ENCODE measurements at places on chromosomes 16 and 17.

DNA sequence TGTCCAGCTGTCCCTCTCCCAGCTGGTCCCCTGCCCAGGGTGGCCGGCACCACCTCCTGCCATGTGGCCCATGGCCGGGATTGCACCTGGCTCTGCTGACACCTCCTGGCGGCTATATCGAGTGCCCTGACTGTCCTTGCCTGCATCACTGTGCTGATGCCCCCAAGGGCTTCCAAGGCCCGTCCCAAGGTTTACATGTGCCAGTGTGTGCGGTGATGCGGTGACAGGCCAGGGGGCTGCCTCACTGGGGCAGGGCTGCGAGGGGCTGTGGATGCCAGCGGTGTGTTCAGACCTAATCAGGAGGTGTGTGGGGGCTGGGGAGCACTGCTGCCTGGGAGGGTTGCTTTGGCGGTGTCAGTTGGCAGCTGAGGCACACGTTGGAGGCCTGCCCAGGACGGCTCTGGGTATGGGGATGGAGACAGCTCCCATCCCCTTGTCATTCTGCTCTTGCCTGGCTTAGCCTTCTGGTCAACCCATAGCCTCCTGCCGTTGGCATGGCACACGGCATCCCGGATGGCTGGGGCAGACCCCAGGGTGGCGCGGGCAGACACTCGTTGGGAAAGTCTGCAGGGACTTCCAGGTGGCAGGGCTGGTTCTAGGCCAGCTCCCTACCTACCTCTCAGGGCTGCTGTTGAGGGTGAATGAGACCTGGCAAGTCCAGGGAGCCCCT is 5.5 kb downstream of the MAP2K3 start:
- no peak for DNase-seq

- no peak for DNase-seq
Observed at GRCh38 chr17:4610656-4611055, 26.3 kb downstream of the SMTNL2 start.

GRCh38 chr17:9862220-9862619 is 36.5 kb downstream of the GLP2R start:
- DNase-seq, result no peak

DNA sequence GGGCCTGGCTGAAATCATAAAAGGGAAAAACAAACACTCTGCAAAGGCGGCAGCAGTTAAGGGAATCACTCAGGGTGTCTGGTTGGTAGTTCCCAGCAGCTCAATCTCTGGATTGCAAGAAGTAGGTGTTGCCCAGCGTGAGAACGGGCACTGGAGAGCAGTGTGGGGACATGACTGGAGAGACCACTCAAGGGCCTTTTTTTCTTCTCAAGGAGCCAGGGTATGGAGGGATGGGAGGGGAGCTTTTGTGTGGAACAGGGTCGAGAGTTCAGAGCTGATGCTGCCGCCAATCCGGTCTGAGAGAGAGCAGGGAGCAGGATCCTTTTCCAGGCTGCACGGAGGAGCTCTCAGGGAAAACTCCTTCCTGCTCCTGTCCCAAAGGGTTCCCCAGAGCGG is 15.2 kb downstream of the SCNN1B start:
- DNase-seq, result no peak

- no peak for DNase-seq
Observed at GRCh38 chr17:30372755-30373154, 6.0 kb upstream of the CPD start.

DNA sequence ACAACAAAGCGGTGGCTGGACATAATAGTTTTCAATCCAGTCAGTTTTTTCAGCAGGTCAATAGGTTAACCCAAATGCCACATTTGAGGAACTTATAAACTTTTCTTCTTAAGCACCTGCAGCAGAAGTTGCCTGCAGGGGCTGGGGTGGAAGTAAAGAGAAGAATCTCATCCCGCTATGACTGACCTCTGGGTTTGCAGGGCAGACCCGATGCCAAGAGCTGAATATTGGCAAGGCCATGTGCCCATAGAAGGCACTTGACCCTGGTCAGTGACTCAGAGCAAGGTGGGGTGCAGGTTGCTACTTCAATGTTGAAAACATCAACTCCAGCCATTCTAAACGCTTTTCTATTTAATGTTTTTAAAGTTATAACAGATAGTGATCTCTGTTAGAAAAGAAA is 17.9 kb upstream of the SMPD3 start:
- no peak for DNase-seq

GRCh38 chr17:37478187-37478586 is 11.5 kb upstream of the DUSP14 start:
- no peak for DNase-seq

DNA sequence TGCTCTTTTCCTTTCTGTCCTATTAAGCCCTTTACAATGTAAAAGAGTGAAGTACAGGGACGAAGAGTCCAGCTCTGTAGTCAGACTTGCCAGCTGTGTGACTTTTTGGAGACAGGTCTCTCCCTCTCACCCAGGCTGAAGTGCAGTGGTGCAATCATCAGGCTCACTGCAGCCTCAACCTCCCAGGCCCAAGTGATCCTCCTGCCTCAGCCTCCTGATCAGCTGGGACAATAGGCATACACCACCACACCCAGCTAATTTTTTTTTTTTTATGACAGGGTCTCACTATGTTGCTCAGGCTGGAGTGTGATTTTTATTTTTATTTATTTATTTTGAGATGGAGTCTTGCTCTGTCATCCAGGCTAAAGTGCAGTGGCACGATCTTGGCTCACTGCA is 7.1 kb upstream of the ITPRIPL2 start:
- DNase-seq, result no peak

DNA sequence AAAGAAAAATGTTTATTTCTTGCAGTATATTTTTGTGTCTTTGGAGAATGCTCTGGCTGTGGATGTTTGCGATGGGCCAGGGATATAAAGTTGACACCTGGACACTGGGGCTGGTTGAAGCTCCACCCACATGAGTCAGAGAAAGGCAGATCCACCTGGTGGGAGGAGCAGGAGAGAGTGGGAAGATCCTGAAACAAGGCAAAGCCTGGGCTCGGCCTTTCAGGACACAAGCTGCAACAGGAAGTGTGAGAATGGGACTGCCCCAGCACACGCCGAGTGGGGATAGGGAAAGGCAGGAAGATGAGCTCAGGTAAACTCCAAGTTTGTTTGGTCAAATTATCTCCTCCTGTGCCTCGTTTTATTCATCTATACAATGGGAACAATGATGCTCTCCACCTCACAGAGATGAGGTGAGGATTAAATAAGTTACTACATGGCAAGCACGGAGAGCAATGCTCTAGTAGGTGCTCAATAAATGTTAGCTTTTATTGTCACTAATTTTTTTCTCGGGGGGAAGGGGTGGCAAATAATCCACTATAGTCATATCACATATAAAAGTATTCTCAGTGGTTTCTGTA is 21.4 kb upstream of the PITPNM3 start:
- no peak for DNase-seq

DNA sequence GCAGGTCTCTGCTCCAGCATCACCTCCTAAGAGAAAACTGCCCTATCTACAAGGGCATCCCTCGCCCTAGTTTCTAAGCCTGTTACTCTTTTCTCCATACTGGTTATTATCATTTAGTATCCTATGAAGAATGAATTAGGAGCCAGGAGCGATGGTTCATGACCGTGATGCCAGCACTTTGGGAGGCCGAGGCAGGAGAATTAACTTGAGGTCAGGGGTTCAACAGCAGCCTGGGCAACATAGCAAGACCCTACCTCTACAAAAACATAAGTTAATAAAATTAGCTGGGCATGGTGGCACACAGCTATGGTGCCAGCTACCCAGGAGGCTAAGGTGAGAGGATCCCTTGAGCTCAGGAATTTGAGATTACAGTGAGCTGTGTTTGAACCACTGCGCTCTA is 7.2 kb downstream of the EARS2 start:
- DNase-seq, result no peak

GRCh38 chr16:14667347-14668266 is 26.5 kb downstream of the PLA2G10 start:
- DNase-seq, result no peak

DNA sequence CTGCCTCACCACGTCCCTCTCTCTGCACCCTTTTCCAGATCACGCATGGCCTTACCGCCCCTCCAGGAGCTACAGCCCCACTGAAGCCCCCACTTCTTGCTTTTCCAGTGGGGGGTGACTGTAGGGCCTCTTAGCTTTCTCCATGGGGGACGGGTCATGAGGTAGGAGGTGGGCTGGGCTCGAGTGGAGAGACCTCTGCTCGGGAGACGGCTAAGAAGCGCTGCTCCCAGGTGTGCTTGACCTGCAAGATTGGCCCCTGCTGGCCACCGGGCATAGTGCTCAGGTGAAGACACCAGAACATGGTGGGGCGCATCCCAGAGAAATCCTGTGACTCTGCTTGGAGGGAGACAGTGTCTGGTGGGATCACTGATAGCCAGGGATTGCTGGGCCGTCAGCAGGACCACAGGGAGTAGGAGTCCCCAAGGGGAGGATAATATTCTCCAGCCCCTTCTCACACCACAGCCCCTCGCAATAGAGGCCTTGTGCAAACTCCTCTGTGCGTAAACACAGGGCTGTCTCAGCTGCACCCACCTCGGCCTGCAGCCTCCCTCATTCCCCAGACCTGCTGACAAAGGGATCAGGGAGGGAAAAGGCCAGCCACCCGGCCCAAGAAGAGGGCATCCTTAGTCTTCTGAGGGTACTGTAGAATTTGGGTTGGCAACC is 8.9 kb upstream of the GALK1 start:
- DNase-seq, result peak; percentile 18

- no peak for DNase-seq
Observed at GRCh38 chr17:42879596-42879985, 21.0 kb upstream of the G6PC1 start.

- DNase-seq, result no peak
Observed at GRCh38 chr17:28117304-28117703, 74.8 kb downstream of the NLK start.

- DNase-seq, result no peak
Observed at GRCh38 chr17:47695429-47696376, 1.7 kb downstream of the TBKBP1 start.

DNA sequence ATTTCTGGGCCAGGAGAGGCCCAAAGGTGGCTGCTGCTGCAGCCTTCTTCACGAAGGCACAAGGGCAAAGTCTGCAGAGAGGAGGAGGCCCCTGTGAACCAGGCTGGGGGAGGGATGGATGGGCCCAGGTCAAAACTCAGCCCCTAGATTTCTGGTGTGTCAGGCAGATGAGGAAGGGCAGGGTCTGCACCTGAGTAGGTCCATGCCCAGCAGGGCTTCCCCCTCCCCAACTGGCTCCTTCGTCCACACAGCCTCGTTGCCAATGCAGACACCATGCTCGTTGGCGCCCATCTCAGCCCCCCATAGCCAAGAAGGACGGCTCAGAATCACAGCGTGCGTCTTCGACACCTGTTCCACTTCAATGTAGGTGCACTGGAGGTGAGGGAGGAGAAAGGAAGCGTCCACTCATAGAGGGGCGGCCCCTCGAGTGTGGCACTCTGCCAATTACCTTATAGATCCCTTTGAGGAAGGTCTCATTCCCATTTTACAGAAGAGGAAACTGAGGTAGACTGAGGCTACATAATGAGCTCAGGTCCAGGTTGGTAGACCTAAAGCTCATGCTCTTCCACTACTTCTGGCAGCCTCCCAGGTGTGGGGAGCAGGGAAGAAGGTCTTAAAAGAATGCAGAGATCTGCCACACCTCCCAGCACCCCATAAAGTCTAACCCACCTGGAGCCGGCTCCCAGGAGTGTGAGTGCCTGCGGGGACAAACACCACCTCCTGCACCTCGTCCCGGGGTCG is 902 bp downstream of the SCRN2 start:
- DNase-seq, result no peak

GRCh38 chr17:57803021-57803420 is 46.8 kb downstream of the MRPS23 start:
- DNase-seq, result no peak

DNA sequence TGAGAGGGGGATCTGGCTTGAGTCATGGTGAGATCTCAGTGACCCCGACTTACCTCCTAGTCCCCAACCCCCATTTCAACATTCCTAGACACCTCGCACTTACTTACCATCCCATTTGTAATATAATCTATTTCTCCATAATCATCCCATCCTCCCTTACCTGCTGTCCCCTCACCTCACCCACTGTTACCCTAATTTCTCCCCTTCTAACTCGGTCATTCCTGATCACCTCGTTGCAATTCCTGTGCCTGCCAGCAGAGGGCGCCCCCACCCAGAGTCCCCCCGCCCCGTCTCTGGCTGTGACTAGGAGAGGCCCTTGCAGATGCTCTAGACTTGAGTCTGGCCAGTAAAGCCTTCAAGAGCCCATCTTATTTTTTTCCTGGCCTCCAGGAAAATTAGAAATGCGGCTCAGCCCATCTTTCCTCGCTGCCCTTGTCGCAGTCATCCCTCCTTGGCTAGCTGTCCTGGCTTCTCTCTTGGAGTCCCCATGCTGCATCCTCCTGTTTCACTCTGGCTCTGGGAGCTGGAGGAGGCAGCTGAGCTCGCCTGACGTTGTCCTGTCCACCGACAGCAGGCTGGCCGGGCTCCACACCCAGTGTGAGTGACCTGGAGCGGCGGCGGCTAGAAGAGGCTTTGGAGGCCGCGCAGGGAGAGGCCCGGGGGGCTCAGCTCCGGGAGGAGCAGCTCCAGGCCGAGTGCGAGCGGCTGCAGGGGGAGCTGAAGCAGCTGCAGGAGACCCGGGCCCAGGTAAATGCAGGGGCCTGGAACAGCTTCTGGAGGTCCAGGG is 5.0 kb downstream of the TBKBP1 start:
- peak; percentile 69 for DNase-seq

- DNase-seq, result no peak
Observed at GRCh38 chr17:17081304-17081940, 39.2 kb downstream of the MPRIP start.

GRCh38 chr17:80270104-80270503 is 9.5 kb downstream of the RNF213 start:
- no peak for DNase-seq

DNA sequence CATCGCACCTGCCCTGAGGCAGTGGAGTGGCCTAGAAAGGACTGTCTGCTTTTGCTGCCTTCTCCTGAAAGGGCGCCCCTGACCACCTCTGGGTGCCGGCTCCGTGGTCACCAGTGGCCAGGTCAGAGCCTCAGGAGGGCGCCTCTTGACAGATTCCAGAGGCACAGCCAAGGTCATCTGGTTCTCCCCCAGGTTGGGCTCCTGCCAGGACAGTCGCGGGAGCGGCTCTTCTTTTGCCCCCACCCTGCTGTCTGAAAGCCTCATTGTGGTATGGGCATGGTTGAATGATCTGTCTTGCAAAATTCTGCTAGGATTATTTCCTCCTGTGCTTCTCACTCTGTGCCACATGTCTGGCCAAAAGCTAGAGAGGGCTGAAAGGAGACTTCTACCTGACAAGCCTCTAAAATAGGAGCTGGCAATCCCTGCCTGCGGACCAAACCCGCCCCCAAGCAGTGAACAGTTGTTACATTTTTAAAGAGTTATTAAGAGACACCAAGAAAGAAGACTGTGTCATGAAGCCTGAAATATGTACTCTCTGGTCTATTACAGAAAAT is 82.8 kb downstream of the SNX29 start:
- DNase-seq, result no peak
